Activated T-helper 1 cell treated with anti-CD3 and anti-CD28 coated beads, Interleukin-12 subunit alpha, Interleukin-12 subunit beta, Interleukin-2, Interleukin-4 antibody, amounts not matched to agents 30 ng/mL and 10 ng/mL and 1 ng/mL, durations not matched to agents 14 hours and 24 hours and 36 hours (primary cell): ENCODE measurements at places on chromosomes 12 and 14. TPM values are rescaled to one million over a fixed set of nuclear protein-coding genes. Genes with fewer than 3 reads are reported as not detected.

OAS3 gene
- 50.1 and 54.2 TPM in 2 replicates for total RNA-seq

DAO gene
- total RNA-seq: not detected in 2 replicates

TEDC1 gene
- 44.5 and 46.1 TPM in 2 replicates for total RNA-seq

AMDHD1 gene
- 0.21 and 0.27 TPM in 2 replicates for total RNA-seq

- DNase-seq: peak; percentile 45
These were observed 82.0 kb downstream of the PRKCH start for GRCh38 chr14:61403411-61403810.

GRCh38 chr12:106136263-106136662 is 2.5 kb downstream of the NUAK1 start:
- peak; percentile 48 for DNase-seq

DNA sequence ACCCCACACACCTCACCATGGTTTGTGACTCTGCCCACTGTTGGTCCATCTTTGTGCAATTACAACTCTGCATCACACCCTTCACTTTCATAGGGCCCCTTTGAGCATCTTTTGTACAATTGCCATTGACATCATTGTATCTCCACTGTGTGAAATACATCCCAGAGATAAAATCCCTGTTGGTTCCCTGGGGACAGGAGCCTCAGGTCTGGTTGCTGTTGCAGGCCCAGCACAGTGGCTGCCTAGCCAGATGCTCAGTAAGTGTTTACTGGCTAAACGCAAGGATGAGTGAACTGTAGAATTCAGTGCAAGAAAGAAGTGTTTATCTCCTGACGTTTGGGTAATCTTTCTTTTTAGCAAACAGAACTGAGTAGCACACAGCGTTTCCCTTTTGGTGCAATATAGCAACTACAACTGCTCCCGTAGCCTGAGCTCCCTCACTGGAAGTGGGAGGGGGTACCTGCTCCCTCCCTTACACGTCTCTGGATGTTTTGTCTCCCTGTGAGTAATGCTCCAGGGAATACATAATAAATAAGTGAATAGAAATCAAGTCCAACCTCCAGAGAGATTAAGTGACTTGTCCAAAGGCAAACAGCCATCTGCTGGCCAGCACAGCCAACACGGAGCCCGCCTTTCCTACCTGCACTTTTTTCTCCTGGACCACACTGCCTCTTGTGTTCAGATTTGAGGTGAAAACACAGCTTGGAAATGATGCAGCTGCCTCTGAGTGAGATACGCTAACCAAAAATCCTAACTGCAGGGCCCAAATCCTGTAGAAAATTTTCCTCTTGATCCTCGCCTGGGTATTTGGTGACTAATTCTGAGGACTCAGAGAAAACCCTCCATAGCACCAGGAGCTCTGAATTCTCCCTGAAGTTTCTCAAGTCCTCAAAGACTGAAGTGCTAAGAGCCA is 27.4 kb downstream of the GALNT16 start:
- DNase-seq: no peak

GRCh38 chr14:68807148-68807600 is 14.3 kb upstream of the ZFP36L1 start:
- DNase-seq: no peak

DNA sequence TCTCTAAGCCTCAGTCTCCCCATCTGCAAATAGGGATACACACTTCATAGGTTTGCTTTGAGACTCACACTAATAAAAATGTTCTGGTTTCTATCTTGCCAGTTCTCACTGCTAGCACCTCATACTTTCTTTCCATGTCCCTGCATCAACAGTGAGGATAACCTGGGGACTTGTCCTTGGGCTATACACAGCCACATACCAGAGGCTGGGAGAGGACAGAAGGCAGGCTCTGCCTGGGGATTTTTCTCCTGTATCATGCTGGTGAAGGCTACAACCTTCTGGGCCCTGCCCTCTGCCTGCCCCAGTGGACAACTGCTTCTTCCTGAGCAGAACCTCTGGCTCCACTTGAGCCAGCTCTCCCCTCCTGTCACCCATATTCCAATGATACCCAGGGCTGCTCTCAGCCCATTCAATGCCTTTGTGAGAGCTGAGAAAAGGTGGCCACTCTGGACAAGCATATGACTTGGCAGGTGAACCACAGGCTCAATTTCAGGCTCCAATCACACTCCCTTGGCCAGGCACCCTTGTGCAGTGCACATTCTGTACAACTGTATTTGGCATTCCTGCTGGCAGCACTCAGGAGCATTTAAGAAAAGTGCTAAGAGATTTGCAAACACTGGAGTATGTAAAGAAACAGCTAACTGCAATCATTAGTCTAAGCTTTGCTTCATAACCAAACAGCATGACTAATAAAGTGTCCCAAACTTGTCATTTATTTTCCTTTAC is 135.8 kb upstream of the VRK1 start:
- no peak for DNase-seq
